ENCODE measurements at places on chromosomes 1 and 21.

GRCh38 chr1:228212966-228213844 is 5.4 kb downstream of the OBSCN start:
- no peak for DNase-seq

DNA sequence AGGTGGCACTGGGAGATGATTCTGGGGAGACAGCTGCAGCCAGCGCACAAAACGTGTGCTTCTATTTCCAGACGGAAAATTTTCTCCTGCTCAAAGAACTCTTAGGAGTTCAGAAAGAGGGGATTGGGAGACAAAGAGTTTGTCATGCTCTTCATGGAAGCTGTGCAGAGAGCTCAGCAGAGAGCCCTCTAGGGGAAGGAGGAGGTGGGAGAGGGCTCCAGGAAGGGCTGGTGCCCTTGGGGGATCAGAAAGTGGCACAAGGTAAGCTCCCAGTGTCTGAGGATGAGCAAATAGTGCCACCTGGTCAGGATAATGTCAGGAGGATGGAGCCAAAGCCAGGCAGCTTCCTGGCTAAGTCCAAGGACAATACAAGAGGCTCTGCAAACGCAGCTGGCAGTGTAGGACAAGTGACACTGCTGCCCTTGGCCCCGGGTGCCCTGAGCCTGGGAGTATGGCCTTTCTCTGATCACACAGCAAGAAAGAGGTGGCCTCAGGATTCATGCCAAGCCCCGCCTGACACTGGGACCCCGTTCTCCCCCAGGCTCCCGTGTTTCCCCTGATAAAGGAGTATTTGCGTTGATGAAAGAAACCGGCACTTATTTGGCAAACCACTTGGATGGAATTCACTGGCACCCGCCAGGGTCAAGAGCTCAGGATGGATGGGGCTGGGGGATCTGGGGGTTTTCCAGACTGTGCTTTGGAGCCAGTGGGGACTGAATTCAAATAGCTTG is 254.0 kb downstream of the PTPRU start:
- no peak for DNase-seq

DNA sequence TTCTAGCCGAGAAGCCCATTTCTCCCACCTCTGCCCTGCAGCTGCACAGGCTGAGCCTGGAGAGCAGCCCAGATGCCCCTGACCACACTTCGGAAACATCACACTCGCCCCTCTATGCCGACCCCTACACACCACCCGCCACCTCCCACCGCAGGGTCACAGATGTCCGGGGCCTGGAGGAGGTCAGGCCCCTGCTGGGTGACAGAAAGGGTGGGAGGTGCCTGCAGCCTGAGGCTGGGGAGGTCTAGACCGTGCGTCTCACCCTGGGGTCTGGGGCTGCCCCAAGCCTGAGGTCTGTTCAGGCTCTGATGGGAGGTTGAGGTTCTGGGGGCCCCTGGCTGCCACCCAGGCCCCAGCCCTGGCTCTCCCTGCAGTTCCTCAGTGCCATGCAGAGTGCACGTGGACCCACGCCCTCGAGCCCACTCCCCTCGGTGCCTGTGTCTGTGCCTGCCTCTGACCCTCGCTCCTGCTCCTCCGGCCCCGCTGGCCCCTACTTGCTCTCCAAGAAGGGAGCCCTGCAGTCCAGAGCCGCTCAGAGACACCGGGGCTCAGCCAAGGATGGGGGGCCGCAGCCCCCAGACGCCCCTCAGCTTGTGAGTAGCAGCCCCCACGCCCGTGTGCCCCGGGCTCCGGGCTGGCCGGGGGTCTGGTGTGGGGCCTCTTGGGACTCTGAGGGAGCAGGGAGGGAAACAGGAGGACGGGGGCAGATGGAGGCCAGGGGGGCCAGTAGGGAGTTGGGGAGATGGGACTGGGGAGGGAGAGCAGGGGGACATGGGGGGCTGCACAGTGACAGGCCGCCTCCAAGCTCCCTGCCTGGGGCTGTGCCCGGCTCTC is 7.4 kb downstream of the PLEKHN1 start:
- DNase-seq, result no peak

DNA sequence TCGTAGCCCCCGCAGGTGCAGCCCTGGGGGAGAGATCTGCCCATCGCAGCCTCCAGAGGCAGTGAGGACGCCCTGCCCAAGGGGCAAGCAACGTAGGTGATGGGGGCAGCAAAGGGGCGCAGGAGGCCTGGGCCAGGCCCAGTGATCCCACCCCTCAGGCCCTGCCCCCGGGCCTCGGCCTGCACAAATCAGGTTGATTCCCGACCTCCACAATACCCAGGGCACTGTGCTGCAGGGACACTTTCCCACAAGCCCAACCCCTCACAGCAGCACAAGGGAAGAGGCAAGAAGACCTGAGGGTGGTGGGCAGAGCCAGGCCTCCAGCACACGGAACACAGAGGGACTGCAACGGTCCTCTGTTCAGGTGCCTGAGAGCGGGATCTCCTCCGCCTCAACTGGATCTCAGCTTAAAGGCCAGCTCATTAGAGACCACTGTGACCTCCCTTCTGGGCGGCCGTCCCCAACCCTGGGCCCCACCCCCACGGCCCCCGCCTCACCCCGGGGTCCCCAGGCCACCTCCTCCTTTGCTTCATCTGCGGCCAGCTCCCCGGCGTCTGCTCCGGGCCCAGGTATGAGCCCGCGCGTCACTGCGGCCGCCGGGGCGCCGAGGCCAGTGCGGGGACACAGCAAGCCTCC is 812 bp upstream of the ARF1 start:
- DNase-seq, result no peak

DNA sequence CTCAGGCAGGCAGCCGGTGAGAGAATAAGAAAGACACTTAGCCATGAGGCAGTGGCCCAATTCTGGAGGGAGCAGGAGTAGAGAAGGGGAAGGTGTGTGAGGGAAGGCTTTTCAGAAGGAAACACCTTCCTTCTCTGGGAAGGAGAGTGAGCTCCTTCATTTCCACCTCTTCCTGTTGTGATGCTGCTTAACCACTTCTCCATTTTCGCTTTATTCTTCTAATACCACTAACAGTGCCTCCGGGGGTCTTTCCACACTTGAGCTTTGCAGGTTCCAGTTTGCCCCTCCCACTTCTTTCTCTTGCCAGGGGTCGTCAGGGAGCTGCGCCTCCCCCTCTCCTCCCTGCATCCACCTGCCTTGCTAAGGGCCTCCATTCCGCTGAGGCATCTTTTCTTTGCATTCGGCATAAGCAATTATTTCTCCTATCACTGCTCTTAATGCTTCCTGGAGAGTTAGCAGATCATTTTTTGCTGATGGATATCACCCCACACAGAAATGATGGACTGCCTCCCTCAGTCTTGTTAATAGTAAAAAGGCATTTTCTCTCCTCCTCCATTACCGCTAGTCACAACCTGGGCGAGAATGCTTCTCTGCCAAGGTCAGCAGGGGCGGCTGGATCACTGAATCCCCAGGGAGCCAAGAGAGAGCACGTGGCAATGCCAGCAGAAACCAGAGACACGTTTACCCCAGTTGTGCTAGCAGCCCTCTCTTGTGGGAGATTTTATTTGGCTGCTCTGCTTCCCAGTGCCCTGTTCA is 74.8 kb downstream of the ELAVL4 start:
- DNase-seq, result no peak

GRCh38 chr1:27342391-27342777 is 562 bp downstream of the SYTL1 start:
- DNase-seq, result no peak

DNA sequence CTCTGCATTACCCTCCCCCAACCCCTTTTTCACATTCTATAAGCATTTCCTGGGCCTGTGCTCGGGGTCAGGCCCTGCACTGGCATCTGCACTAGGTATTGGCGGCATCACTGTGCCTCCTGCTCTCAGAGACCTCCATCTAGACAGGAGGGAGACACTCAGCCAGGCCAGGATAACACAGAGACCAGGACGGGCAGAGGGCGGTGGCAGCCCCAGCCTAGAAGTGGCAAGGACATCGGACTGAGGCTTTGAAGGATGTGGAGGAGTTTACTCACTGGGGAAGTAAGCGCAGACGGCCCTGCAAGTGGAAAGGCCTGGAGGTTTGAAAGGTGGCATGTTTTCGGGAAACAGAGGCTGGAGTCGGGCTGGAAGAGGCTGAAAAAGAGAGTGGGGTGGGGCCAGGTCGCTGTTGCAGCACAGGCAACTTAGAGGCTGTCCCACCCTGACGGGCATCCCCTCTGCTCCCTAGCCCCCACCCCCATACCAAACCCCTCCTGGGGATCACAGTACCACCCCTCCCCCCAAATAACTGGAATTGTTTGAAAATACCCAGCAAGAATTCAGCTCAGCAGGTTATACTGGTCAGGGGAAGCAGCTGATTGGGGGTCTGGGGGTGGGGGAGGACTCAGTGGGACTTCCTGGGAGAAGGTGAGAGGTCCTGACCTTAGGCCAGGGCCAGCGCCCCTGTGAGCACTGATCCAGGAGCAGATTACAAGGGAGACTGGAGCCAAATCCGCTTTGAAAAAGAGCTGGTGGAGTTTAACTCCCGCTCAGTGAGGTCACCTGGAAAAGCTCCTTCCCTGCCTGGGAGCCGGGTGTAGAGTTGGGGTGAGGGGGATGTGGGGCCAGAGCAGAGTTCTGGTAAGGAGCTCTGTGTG is 121.8 kb upstream of the WNT4 start:
- DNase-seq, result no peak

DNA sequence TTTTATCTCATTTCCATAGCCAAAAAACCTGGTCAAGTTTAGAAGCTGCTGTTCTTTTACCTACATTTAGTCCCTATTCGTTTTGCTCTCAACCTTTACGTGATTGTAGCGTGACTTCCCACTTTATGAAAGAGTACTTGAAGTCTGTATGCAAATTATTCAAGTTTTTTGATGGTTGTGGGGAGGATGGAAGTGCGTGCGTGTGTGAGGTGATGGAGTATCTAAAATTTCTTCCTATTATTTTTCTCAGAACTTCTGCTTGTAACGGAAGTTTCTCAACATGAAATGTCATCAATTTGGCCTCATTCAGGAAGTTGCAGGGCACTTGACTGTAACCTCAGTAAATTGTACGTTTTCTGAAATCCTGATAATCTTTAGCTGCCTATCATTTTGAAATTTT is 64.0 kb downstream of the SAMSN1 start:
- DNase-seq, result no peak

DNA sequence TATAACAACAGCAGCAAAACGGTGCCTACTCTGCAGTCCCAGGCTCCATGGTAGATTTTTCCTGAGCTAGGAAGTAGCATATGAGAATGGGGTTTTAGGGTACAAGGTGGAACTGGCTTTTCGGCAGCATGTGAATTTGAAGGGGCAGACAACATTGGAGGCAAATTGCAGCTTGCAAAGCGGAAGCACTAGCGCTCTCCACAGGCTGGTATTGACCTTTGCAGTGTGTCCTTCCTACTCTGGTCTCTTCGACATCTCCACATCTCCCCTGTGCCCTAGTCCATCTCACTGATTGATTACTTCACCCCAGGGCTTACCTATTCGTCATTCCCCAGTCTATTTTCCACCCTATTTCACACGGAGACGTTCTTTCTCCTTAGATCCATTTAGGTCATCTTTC is 13.0 kb downstream of the IGSF21 start:
- no peak for DNase-seq

- no peak for DNase-seq
Observed at GRCh38 chr1:171943973-171944561, 102.8 kb downstream of the DNM3 start.

DNA sequence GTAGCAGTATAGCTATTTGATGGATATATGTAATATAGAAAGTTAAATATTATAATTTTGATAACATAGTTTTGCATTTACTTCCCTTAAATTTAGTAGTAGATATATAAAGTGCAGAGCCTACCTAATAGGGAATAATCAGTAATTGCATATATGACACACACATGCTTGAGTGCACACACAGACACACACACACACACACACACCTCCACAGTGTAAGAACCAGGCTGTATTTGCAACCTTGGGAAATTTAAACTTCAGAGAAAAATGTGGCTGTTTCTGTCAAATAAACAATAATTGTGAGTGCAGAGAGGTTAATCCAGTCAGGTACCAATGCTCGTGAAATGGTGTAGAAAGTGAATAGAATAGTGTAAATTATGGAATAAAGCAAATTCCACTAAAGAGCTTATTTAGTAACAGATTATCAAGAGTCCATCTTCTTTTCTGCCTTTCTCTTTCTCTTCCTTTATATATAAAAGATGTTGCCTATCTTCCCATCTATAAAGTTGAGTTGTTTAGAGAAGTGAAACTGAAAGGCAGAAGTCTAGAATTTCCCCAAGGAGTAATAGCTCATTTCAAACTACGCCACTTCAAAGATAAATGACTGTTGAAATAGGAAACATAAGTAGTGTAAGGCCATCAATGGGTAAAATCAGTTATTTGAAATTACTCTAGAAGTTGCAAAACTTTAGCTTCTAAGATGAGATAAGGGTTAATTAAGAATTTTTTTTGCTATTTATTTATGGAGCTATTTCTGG is 273.7 kb downstream of the SRGAP2C start:
- DNase-seq, result no peak

DNA sequence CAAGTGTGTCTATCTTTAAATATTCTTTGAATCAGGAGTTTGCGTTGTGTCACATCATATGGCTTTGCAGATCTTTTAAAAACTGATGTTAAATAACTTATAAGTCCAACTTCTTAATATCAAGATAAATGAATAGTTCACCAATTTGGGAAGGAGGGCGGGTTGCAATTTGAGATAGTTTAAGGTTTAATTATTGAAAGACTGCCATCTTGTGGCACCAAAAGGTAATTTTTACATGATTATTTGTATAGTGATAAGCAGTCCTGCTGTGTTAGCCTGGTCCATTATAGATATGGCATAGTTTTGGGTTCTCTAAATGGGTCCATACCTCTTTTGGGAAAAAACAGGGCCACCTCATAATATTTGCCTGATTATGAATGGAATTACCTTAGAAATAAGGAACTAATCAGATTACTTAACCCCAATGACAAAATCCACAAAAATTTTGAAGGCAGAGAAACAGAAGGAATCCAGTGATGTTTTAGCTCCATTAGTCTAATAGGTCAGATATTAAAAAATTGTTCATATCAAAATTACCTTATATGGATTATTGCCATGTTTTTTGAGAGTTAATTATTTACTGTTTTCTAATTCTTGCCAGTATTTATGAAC is 64.3 kb downstream of the PRKAA2 start:
- no peak for DNase-seq

DNA sequence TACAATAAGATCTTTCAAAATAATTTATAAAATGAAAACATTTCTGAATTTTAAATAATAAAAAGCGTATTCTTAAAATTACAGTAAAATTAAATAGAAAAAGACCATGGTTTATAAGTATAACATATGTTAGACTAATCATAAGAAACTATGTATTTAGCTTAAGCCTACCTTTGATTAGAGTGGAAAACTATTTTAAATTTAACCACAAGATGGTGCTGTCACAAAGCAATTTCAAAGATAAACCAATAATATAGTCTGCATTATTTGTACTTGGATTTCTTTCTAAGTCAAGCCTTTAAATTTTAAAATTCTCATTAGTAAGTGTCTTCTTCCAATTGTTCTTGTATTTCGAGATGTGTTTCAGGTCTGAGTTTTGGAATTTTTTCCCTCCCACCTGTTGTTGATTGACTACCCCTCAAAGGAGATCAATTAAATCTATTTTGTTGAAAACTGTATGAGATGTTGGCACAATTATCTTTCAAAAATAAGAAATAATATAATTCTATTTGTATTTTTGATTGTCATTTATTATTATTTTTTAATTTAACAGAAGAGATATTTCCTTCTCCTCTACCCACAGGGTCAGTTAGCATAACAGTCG is 459.8 kb downstream of the KCNT2 start:
- DNase-seq, result peak; percentile 3
